Mesenteric fat pad (tissue), 1 donor: ENCODE measurements at places on chromosomes 7 and 10.

GRCh38 chr7:74482629-74483401, 29.1 kb downstream of the GTF2IRD1 start:
- DNase-seq: no peak

GRCh38 chr10:113960617-113961181, 83.0 kb upstream of the ADRB1 start:
- DNase-seq: no peak

DNA sequence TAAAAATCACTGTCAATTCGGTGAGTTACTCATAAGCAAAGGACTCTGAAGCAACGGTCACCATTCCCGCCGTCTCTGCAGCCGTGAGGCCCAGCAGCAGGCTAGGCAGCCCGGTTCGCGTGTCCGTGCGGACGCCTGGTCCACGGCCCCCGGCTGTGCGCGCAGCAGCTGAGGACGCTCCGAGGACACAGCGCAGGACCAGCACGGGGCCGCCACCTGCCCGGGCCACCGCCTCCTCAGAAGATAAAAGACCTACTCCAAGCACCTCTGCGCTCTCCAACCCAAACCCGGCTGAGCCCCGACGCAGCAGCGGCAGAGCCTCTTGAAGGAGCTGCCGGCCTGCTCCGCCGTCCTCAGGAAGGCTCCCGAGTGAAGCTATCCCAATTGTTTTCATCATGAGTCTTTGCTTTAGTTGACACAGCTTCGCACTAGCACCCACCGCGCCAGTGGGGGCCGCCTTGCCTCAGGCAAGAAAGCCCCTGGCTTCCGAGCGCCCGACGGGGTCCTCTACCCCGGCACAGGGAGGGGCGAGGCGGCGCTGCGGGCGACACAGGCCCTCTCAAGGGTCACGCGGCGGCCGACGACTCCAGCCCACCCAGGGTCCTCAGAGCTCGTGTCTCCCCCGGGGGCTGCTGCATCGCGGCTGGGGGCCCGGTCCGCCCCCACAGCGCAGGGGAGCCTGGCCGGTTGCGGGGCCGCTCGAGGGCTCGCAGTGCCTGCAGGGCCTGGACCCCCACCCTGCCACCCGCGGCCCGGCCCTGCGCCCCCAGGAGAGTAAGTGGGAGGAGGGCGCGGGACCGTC, 16.9 kb upstream of the GPR146 start:
- DNase-seq: no peak

DNA sequence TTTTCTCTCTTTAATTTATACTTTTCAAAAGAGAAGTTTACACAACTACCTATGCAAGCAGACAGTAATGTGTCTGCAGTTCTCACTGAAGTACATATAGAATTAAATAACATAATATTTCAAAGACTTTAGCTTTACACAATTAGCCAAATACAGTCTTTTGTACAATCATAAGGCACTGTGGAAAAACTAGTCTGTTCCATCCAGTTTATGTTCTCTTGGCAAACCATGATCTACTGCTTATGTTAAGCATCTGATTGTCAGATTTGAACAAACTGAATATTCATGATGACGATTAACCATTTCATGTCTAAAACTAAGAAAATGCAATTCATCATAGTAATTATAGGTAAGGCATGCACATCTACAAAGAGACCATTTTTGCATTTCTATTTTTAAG, 842 bp downstream of the SEMA3A start:
- DNase-seq: no peak

- no peak for DNase-seq
These were observed 98.0 kb downstream of the GRB10 start for GRCh38 chr7:50684713-50685075.

GRCh38 chr7:41148521-41148951, 554.4 kb downstream of the INHBA start:
- DNase-seq: no peak

DNA sequence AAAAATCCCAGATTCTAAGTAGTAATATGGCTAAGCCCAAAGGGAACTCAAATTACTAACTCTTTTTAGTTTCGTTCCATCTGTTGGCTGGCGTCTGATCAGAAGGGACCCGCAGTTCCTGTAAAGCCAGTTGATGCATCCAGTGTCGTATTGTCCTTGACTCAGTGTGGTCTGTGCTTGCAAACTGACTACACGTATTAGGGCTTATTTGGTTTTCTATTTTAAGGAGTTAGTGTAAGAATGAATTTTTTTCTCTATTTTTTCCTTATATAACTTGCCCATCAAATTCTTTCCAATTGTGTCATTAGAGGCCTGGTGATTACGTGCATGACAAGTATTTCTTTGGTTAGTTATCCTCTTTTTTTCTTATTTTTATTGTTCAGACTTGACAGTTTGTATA, 9.7 kb downstream of the ABCA13 start:
- no peak for DNase-seq

DNA sequence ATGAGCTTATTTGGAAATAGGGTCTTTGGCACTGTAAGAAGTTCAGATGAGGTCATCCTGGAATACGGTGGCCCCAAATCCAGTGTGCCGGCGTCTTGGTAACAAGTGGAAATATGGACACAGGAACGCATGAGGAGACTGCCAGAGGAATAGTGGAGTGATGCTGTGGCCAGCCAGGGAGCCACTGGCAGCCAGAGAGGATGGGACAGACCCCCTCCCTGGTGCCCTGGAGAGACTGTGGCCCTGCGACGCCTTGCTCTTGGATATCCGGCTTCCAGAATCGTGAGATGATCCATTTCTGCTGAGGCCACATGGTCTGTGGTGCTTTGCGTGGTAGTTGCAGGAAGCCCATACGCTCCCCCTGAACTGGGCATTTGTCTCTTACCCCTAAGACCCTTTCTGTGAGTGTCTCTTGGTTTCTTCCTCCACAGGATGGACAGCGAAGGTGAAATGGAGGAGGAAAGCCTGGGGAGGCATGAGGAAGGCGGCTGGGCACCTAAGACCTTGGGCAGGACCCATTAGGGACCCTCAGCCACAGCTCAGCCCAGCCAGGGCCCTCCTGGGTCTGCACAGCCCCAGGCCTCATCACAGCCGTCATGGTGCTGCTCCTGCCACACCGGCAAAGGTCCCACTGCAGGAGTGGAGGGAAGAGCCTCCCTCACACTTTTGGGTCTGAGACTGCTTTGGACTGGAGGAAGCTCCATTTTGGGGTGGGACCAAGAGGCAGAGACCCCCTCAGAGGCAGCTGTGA, 53.6 kb downstream of the INSIG1 start:
- DNase-seq: no peak

GRCh38 chr10:78474743-78475142, 441.1 kb downstream of the RPS24 start:
- no peak for DNase-seq

GRCh38 chr10:77526868-77527617, 110.6 kb downstream of the KCNMA1 start:
- no peak for DNase-seq

DNA sequence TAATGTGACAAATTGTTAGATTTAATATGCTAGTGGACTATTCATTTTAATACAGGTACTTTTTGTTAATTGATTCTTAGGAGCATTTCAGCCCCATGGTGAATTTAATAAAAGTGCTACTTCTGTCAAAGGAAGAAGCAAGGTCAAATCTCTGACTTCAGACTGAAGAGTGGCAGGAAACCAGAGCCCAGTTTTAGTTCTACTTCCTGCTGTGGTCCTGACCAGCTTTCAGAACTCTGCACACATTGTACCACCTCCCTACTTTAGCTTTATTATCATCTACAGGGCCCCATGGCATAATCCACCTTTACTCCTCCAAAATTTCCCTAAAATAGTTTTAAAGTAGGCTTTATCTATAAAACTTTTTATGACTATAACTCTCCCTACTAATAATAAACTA, 33.7 kb downstream of the CTTNBP2 start:
- no peak for DNase-seq

DNA sequence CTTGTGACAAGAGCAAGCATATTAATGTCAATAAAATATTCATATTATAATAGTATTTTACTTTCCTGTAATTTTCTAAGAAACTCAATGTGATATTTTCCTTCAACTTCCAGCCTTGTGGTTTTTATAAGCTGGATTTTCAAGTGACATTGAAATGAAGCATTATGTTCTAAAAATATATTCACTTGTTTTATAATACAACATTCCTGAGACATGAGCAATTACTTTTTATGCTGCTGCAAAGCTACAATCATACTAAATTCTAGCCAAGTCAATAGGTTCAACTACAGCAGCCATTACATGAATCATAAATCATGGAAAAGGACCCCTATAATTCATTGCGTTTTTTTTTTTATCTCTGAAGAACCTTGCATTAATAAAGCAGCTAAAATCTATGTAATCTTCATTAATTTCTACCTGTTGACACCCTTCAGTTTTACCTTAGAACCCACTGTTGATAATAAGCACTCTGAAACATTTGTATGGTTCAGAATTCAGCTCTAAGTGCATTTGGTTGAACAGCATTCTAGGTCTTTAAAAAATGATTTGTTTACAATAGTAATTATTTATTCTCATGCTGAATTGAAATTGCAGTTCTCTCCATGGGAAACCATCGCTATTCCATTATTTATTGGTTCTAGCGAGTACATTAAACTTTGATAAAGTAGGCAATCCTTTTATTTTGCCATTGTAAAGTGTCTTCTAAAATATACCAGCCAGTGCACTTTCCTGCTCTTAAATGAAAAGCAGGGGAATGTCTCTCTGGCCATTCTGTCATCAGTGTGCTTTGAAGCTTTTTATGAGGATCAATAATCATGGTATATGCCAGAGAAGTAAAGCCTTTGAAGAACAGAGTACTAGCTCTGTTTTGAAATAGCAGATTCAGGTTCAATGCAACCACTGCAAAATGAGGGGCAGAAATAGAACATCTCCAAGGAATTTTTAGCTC, 132.6 kb downstream of the GNAT3 start:
- DNase-seq: no peak

DNA sequence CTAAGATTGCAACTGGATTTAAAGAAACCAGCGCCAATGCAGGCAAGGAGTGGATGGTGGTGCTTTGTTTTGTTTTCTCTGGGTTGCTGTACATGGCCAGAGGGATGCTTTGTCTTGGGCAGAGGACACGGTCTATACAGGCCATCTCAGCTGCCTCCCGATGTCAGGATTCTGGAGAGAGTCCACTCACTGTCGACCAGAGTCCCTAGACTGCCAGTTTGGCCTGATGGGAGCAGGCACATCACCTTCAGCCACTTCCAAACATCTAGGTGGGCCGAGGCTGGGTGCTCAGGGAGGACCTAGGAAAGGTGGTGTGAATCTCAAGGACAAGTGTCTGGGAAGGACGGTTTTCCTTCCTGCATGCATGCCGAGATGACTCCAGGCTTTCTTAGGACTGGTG, 152.1 kb downstream of the BUB3 start:
- peak; percentile 81 for DNase-seq

DNA sequence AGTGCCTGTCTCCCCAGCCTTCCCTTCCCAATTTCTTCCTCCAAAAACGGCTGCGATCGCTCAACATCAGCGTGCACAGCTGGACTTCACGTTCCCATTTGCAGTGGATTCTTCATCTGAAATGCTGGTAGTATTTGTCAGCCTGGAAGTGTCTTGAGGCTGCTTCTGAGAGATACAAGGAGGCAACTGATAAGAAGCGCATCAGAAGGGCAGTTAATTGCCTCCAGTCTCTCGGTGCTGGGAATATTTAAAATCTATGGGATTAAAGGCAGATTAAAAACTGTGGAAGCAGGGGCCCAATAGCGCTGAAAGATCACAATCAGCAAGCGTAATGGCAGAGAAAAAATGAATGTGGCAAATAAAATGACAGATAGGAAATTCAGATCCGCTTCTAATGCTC, 450.0 kb downstream of the GATA3 start:
- DNase-seq: no peak

GRCh38 chr10:103818105-103818504, 37.3 kb downstream of the SH3PXD2A start:
- DNase-seq: no peak

GRCh38 chr10:99681553-99681952, 22.2 kb downstream of the ENTPD7 start:
- no peak for DNase-seq

DNA sequence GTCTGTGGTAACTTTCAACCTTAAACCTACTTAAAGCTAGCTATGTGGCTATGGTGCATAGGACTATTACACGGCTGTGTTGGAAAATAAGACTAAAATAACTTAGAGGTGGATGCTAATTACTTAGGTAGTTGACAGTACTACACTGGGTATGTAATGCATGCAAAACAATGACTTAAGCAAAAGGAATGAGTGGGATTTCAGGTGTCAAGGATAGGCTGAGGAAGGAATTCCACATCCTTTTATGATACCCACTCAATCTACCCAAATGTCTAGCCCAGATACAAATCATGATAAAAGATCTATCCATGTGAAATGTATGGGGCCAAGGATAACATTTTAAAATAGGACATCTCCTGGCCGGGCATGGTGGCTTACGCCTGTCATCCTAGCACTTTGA, 13.9 kb downstream of the CDNF start:
- no peak for DNase-seq

- DNase-seq: no peak
These were observed 100.7 kb downstream of the CYTH3 start for GRCh38 chr7:6171532-6172223.

DNA sequence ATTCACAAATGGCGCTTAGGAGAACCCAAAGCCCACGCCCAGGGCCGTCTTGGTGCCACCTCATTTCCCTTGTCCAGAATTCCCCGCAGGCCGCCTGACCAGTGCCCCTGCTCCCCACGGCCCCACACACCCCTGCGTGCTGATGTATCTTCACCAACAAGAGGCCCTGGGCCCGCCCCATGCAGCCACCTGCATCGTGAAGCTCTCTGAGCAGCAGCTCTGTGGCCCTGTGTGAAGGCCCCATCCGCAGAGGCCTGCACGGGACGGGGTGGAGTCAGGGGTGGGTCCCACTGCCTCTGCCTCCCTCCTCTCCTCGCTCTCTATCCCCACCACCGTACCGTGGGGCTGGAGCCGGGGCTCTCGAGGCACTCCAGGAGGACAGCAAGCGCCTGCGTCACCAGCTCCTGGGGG, 14.7 kb downstream of the BRAT1 start:
- DNase-seq: no peak

DNA sequence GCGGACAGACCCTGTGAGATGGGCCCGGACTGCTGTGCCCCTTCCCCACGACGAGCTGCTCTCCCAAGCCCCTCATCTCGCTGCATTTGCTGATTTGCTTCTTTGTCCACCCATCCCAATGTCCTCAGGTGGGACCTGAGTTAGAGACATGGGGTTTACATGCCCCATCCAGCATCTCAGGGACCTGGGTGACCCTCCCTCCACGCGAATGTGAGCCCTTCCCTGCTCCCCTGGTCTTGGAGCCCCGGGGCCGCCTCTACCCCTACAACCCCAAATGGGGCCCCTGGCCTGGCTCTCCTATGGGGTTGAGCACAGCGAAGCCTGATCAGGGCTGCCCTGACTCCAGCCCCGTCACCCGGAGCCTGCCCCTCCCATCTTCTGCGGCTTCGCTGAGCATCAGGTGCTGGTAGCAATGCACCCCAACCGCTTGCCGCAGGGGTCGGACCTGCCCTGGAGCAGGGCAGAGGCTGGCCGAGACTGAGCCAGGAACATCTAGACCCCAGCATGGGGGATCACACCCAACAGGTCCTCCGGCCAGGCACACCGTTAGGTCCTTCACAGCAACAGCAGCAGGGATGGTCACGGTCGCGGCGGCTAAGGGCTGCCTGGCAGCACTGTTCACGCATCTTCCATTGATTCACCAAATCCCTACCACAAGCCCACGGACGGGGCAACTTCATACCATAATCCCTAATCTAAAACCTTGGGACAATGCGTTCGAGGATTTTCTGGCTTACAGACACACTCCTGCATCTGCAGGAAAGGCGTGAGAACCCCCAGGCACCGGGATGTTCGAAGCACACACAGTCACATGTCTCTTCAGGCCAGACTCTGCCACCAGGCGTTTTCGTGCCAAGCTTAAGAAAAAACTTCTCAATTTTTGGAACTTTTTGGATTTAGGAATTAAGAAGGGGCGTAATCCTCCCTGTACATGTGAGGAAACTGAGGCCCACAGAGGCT, 15.5 kb downstream of the WDR86 start:
- no peak for DNase-seq

- DNase-seq: no peak
These were observed 13.3 kb downstream of the SLC37A3 start for GRCh38 chr7:140384894-140385545.
